ENCODE measurements at places on chromosomes 3 and 15.

- no peak for DNase-seq
- H3K4me3 ChIP-seq: no peak overlapping the region
These were observed 309.0 kb upstream of the PROK2 start for GRCh38 chr3:72093992-72094334.

DNA sequence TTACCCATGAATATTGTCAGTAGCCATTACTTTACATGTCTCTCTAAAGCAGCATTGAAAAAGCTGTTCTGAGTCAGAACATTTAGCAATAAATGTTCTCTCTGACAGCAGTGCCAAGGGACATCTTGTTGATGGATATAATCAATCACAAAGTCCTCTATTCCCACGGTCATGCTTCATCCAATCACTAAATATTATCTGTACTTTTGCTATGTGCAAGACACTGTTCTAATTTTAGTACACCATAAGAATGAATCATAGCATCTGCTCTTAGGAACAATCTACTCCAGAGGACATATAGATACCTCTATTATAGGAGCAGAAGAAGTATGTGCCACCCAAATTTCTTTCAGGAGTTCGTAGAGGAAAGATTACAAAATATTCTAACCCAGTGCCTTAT is 142.5 kb upstream of the MBNL1 start:
- no peak overlapping the region for H3K4me3 ChIP-seq
- no peak overlapping the region for H3K27ac ChIP-seq
- H3K36me3 ChIP-seq: no peaks in the 10 kb centered on the region
- DNase-seq: no peak

GRCh38 chr15:32668942-32669341 is 27.4 kb downstream of the SCG5 start:
- no peak overlapping the region for H3K27ac ChIP-seq
- H3K27me3 ChIP-seq: no peaks in the 10 kb centered on the region
- H3K4me1 ChIP-seq: no peaks in the 10 kb centered on the region
- no peaks in the 10 kb centered on the region for H3K36me3 ChIP-seq
- DNase-seq: no peak
- no peak overlapping the region for H3K4me3 ChIP-seq

DNA sequence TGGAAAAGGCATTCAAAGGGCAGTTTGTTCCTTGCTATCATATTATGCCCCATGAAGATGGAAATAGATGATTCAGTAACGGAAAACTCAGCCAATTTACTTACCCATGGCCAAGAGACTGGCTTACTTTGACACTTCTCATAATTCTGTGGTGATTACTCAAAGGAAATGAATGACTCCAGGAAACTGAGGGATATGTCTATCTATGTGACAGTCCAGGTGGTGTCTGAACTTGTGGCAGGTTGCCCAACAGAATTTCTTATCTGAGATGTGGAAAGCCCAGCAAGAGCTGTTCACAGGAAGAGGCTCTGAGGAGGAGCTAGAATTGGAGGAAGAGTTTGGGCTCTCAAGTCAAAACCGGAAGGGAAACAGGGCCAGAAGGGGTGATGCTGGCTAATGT is 91.2 kb downstream of the KCNAB1 start:
- no peak overlapping the region for H3K4me3 ChIP-seq
- H3K27me3 ChIP-seq: peaks cover 20% of the 10 kb centered on the region
- H3K27ac ChIP-seq: no peak overlapping the region
- H3K4me1 ChIP-seq: no peaks in the 10 kb centered on the region
- no peak for DNase-seq
- H3K36me3 ChIP-seq: no peaks in the 10 kb centered on the region

GRCh38 chr3:60770532-60770931 is 480.7 kb downstream of the FHIT start:
- H3K36me3 ChIP-seq: no peaks in the 10 kb centered on the region
- no peaks in the 10 kb centered on the region for H3K4me1 ChIP-seq
- no peak overlapping the region for H3K4me3 ChIP-seq
- no peaks in the 10 kb centered on the region for H3K27me3 ChIP-seq
- H3K27ac ChIP-seq: no peak overlapping the region

DNA sequence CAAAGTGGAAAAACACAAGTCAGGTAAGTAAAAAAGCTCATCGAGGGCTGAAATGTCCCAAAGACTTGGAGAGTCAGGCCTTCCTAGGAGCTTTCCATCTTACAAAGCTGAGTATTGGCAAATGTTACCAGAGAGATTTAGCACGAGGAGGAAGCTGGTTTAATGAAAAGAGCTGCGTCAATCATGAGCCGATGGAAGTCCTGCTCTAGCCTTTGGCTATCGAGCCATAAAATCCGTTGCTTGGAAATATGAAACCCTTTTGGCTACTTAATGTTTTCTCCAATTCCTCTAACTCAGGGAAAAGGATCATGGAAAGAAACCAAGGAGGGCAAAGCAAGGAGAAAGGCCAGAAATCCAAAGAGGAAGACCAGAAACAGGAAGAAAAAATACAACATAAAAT is 1074.6 kb downstream of the FHIT start:
- no peak overlapping the region for H3K27ac ChIP-seq
- H3K27me3 ChIP-seq: no peaks in the 10 kb centered on the region
- no peak overlapping the region for H3K4me3 ChIP-seq
- H3K4me1 ChIP-seq: peaks cover 5% of the 10 kb centered on the region
- DNase-seq: no peak
- no peaks in the 10 kb centered on the region for H3K36me3 ChIP-seq

- no peak for DNase-seq
- no peaks in the 10 kb centered on the region for H3K27me3 ChIP-seq
- H3K4me3 ChIP-seq: no peak overlapping the region
- no peaks in the 10 kb centered on the region for H3K36me3 ChIP-seq
- no peak overlapping the region for H3K27ac ChIP-seq
These were observed 233.4 kb upstream of the LRTM1 start for GRCh38 chr3:55161231-55161630.

GRCh38 chr3:87313641-87314040 is 37.3 kb upstream of the POU1F1 start:
- peaks cover 4% of the 10 kb centered on the region for H3K4me1 ChIP-seq
- peaks cover 5% of the 10 kb centered on the region for H3K27me3 ChIP-seq
- no peaks in the 10 kb centered on the region for H3K36me3 ChIP-seq

DNA sequence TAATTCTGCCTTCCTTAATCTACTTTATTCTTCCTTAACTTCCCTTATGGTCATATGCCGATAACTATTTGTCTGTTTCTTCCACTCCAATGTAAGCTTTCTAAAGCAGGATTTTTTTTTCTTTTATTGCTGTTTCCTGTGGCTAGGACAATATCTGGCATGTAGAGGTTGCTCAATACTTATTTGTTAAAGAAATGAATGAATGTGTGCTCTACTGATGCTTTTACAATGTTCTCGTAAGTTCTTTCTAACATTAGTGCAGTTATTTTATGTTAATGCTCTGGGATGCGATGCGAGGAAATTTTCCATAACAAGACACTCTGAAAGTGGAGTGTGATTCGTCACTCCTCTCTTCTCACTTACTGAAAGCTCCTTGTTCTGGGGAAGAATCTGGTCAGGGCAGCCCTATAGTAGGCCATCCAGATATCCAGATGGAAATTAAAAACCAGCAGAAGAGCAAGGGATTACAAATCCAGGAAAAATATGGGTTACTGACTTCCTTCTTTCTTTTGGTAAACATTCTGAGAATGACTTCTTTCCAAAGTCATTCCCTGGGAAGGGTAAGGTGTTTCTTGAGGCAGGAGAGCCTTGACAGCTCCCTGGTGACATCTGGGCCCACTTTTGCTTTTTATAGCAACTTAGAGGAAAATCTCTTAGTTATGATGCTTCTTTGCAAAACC is 420.4 kb downstream of the PDCD6IP start:
- no peaks in the 10 kb centered on the region for H3K27me3 ChIP-seq
- no peak overlapping the region for H3K4me3 ChIP-seq
- no peaks in the 10 kb centered on the region for H3K4me1 ChIP-seq
- DNase-seq: no peak

- no peak overlapping the region for H3K4me3 ChIP-seq
- no peaks in the 10 kb centered on the region for H3K4me1 ChIP-seq
- no peak overlapping the region for H3K27ac ChIP-seq
- H3K27me3 ChIP-seq: peaks cover 2% of the 10 kb centered on the region
- no peak for DNase-seq
- no peaks in the 10 kb centered on the region for H3K36me3 ChIP-seq
These were observed 44.8 kb downstream of the KBTBD12 start for GRCh38 chr3:127959873-127960272.
